Activated T-cell treated with anti-CD3 and anti-CD28 coated beads, Interleukin-2, amount 50 U/mL, for 24 hours (primary cell): ENCODE measurements at places on chromosomes 5 and 9.
A peak's percentile ranks its signal among the peaks of the same experiment; 100 is the strongest.

DNA sequence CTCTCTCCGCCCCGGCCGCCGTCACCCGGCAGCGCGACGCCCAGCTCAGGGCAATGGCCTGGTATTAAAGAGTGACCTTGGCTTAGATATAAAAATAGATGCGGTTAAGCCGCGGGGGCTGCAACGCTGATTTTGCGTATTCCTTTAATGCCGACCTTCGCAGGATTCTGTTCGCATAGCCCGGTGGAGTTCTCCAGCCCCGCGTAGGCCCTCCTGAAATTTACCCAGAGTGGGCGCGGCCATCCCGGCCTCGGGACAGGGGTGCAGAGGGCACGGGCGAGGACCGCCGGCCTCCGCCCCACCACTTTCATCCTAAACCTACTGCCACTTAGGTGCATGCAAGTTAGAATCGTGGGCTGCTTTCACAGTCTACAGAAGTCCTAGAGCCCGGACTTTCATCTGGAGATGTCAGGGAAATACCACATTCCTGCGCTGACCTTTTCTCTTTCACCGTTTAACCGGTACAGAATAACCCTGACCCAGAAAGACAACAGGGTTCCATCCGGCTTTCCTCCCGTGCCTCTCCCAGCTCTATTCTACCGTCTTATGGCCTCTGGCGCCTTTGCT, 492 bp upstream of the FAM169A start:
- no peak for DNase-seq

GRCh38 chr5:164672931-164673694, 1167.7 kb downstream of the MAT2B start:
- no peak for DNase-seq

- no peak for DNase-seq
These were observed 7.1 kb upstream of the ENTREP1 start for GRCh38 chr9:69317894-69318293.

DNA sequence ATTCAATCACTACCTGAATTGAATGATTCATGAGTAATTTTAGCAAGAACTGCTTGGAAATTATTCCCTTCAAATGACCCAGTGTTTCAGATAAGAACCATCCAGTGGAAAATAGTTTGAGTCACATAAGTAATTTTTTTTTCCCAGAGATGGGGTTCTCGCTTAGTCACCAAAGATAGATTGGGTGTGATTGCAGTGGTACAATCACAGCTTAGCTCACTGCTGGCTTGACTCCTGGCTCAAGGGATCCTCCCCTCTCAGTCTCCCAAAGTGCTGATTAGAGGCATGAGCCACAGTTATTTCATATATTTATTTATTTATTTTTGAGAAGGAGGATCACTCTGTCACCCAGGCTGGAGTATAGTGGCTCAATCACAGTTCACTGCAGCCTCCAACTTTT, 574.5 kb upstream of the ARRDC3 start:
- no peak for DNase-seq

- peak; percentile 73 for DNase-seq
These were observed 1.4 kb downstream of the GLIS3 start for GRCh38 chr9:4298255-4299004.

GRCh38 chr9:112629671-112630485, 88.0 kb downstream of the INIP start:
- DNase-seq: no peak
